Cortex of kidney (tissue), 1 donor: ENCODE measurements at places on chromosomes 4 and X.

- DNase-seq = no peak
Measured at GRCh38 chr4:30939069-30939468, 218.9 kb downstream of the PCDH7 start.

DNA sequence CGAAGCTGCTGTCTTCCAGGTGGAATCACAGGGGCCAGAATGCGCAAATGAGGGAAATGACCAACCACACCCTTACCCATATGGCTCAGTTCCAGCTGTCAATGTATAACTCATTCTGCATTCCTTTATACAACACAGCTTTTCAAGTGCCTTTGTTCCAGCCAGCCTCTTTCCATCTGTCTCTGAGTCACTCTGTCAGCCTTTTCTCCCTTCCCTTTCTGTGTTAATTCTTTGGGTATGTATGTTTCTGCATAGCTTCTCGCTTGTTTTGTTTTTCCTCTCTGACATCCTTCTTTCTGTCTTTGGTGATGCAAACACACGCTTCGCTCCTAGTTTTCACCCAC is 54.5 kb downstream of the RS1 start:
- no peak for DNase-seq

DNA sequence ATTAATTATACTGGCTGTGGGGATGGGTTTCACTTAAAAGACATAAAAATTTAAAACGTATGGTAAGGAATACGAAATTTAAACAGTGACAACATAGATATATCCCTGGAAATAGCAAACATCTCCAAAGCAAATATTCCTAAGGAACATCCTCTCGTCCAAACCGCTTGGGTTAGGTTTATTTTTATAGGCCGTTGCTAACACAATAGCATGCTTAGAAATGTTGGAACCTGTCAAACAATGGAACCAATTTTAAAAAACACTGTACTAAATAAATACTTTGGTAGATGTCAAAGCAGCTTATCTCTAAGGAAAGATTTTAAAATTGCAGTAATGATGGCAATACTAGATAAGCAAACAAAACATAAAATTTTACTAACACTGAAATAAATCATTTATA is 45.4 kb downstream of the SEC24D start:
- DNase-seq = no peak

DNA sequence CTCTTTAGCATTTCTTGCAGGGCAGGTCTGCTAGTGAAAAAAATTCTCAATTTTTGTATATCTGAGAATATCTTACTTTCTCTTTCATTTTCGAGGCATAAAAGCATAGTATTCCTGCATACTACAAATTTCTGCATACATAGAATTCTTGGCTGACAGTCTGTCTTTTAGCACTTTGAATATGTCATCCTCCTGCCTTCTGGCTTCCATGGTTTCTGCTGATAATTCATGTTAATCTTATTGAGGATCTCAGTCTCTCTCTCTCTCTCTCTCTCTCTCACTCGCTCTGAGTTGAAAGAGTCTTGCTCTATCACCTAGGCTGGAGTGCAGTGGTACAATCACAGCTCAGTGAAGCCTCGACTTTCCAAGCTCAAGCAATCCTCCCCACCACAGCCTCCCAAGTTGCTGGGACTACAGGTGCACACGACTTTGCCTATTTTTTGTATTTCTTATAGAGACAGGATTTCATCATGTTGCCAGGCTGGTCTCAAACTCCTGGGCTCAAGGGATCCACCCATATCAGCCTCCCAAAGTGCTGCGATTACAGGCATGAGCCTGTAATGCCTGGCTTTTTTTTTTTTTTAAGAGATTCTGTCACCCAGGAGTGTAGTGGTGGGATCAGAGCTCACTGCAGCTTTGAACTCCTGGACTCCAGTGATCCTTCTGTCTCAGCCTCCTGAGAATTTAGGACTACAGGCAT is 161.3 kb downstream of the FNIP2 start:
- DNase-seq = no peak

DNA sequence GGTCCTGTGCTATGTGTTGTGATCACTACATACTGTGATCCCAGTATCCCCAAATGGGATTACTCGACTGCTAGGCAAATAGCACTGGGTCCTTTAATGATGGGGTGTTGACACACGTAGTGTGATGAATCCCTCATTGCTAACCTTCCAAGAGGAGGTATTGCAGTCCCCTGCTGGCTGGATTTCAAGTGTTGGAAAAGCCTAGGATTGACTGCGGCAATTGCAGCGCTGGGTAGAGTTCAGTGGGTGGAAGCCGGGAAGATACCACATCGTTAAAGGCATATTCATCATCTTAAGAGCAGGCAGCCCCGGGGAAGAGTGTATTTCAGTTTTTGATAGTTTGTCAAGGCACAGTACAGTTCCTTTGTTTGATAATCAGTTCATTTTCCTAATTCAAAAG is 159.9 kb downstream of the TRIML1 start:
- DNase-seq = no peak

GRCh38 chrX:110440016-110440805 is 81.6 kb downstream of the RTL9 start:
- DNase-seq = no peak

DNA sequence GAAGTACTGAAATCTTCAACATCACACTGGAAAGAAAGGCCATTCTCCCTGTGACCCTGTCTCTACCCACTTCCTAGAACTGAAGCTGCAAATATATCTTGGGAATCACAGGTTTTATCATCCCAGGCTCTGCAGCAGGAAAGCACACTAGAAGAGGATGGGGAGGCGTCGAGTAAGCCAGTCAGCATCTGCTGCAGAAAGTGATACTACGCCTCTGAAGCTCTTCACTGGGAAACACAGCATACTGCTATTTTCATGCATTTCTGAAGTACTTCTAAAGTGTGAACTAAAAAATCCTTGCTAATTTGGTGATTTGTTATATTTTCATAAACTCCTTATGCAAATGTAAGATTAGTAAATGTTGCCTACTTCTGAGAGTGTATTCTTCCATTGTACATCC is 29.1 kb downstream of the RAB33B start:
- no peak for DNase-seq

GRCh38 chrX:134554291-134554690 is 94.3 kb downstream of the HPRT1 start:
- no peak for DNase-seq

GRCh38 chrX:10781847-10782530 is 161.6 kb upstream of the MID1 start:
- no peak for DNase-seq

- no peak for DNase-seq
Measured at GRCh38 chr4:149465955-149466354, 349.7 kb downstream of the IQCM start.

DNA sequence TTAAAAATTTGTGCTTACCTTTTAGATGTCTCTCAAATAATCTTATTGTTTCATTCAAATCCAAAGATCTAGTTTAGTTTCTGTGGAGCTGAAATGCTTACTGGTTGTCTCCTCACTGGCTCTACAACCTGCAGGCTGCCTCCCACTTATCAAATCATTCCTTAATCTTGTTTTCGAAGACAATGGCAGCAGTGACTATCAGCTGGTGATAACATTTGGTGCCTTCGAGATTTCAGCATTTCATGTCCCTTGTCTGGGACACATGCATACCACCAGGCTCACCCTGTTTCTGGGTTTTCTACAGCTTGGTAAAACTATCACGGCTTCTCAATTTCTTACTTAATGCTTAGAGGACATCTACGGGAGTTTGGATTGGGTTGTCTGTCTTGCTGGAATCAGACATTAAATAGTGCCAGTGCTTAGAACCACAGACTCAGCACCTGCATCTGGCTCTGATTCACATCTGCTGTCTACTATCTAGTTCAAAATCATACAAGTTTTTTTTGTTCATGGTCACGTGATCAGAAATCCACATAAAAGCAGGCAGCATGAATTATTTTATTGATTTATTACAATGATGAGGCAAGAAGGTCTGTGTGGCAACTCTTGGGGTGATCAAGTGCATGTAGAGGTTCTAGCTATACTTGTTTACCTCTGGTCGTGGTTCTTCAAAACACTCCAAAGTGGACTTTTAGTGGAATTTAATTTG is 32.0 kb upstream of the SMARCAD1 start:
- DNase-seq = no peak

- no peak for DNase-seq
Measured at GRCh38 chrX:23727206-23727605, 15.9 kb downstream of the ACOT9 start.

GRCh38 chrX:989959-990510 is 222.4 kb downstream of the CRLF2 start:
- no peak for DNase-seq

DNA sequence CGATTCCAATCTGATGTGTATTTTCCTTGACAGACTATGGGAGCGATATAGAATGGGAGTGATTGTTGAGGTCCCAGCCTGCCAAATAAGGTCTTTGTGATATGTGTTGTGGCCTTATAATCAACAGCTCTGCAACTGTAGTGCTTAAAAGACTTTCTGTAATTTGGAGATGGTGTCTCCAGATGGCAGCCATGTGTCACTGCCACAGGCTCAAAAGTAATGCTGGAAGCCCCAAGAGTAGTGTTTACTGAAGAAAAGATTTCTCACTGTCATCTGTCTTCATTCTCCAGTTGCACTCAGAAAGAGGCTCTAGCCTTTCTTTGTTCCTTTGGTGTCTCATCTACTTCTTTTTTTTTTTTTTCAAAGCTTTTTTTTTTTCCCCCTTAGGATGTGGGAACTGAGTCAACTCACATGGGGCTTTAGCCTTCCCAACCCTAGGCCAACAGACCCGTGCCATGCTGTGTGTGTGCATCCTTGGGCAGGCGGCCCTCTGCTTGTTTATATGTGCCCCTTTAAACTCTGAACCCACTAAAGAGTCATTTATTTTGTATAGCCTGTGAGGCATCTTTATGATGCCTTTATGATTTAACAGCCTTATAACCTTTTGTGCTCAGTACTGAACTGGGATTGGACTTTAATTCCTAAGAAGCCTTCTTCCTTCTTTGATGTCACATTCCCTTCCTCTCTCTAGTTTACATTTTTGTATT is 15.6 kb downstream of the SRPX2 start:
- DNase-seq = no peak

DNA sequence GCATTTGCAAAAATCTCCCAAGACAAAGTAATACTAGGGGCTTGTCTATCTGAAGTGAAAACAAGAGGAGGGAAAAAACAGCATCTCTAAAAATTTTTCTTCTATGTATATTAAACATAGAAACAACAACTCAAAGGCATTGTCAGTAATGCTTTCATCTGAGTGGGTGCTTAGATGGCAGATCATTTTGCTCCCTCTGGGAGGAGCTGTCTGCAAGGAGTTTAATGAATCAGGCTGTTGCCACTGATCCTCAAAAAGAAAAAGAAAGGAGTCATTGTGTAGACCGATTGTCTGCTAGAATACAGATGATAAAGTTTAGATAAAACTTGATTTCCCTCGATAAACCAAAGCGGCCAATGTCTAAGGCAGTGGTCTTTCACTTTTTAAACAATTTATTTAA is 49.7 kb upstream of the KLHL8 start:
- DNase-seq = no peak

DNA sequence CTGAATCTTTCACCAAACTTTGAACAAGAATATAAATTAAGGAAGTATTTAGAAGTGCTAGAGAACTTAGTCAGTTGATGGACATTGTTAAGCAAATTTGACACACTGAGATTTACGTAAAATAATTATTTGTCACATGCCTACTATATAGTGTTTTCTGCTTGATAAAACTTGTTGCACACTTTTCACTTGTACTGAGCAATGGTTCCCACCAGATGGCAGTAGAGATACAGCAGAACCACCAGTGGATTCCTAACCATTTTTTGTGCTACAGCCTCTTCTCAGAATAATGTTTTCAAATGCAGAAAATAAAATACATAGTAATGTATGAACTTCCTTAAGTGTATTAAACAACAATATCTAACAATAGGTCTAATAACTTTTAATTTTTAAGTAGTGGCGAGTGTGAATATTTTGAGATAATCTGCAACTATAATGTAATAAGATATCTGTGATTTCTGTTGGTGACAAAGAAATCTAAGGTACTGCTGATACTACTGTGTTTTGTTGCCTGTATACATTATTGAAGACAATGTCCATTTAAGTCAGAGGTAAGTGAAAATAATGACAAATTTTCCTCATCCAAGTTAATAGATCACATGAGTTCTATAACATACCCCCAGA is 81.2 kb downstream of the APOOL start:
- no peak for DNase-seq

DNA sequence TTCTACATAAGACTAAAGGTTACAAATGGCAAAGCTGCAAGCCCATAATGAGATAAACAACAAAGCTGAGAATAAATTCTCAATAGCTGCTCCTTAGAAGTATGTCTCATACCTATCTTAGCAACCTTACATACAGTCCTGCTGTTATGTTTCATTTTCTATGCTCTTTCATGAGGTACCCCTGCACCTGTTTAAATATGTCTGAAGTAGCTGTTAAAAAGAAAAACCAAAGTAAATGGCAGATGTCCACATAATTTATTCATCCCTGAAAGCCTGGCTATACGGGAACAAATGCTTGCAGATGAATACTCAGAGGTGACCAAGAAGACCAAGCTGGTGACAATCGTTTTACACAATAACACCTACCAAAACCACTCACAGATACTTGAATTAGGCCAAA is 22.5 kb downstream of the PPA2 start:
- DNase-seq = no peak
